Activated CD4-positive, alpha-beta T cell treated with anti-CD3 and anti-CD28 coated beads, Interleukin-2, amount 50 U/mL, for 16 hours (primary cell): ENCODE measurements at places on chromosomes 12 and 14.
A peak's percentile ranks its signal among the peaks of the same experiment; 100 is the strongest.

GRCh38 chr14:77040741-77041653 lies 12.5 kb upstream of the IRF2BPL start:
- DNase-seq, result no peak

DNA sequence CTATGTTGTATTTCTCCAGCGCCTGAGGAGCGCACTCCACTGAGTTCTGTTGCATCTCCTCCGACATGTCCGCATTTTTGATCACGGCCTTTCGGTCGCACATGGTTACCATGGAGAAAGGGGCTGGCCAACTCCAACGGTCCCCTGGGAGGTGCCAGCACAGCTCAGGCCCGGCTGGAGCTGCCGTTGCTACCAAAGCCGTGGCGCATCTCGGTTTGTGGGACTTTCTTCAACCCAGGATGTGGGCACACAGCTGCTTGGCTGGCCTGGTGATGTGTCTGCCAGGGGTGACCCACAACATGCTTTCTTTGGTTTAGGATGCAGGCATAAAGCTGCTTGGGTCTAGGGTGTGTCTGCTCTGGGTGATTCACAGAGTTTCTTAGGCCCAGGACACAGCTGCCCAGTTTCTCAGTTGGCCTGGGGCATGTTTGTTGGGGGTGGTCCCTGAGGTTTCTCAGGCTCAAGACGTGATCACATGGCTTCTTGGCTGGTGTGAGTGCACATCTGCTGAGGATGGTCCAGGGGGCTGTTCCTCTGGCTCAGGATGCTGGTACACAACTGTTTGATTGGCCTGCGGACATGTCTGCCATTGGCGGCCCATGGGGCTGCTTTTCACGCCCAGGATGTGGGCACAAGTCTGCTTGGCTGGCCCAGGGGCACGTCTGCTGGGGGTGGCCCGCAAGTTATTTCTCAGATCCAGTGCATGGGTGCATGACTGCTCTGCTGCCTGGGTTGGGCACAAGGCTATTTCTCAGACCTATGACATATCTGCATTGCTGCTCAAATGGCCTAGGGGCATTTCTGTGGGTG lies 25.9 kb upstream of the GTF2A1 start:
- DNase-seq, result peak; percentile 6

DNA sequence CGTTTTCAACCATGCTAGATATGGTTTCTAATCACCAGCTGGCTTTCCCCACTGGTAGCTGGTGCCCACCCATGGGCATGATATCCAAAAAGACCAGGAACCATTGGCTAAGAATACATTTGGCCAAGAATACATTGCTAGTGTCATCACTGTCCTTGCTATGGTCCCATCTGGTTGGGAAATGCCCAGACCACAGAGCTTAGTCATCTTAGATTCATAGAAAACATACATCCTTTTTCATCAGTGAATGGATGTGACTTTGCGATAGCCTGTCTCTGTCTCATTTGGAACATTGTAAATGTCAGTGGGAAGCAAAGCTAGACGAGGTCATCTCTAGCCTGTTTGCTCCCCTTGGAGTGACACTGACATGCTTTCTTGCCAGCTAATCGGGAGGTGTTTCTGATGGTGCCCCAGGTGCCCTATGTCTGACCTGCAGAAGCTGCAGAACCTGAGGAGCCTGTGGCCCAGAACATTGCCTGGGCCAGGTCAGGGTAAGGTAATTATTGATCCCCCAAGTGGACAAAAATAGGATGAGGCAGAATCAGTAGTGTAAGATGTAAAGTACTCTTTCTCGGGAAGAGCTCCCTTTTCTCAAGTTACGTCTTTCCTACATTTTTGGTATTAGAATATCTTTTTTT lies 194.8 kb downstream of the SLC41A2 start:
- DNase-seq, result peak; percentile 66

DNA sequence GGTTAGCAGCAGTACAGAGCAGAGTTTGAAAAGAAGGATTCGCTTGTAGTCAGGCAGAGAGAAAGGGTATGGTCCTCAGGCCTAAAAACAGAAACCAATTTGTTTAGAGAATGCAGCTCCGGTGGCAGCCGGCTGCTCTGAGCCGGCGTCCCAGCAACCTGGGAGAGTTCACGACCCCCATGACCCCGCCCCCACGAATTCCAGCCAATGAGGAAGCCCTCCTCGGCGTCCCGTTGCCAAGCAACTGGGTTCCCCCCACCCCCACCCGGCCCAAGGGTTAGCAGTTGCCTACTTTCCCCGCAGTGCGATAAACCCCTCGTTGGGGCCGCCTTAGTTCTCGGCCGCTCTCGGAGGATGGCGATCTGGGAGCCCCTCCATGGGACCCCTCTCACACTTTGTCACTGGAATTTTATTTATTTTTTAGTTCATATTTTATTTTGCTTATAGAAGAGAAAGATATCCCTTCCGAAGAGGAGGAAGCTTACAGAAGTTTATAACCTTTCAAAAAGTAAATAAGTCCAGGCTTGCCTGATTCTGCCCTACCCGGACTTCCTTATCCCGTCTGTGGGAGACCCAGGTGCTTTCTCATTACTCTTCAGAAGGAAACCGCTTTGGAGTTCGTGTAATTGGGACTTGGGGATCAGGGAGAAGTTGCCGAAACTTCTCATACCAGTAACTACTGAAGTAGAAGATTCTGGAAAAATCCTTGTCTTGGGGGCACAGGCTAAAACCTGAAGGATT lies at the start of gene CCDC60:
TSS of gene CCDC60 (plus strand) at position 300 of the 741 bp plus-strand sequence. CDS start 448 bp downstream, outside the sequence.
- DNase-seq, result no peak

- no peak for DNase-seq
These were observed 25.4 kb downstream of the FAM222A start for GRCh38 chr12:109738878-109739665.

DNA sequence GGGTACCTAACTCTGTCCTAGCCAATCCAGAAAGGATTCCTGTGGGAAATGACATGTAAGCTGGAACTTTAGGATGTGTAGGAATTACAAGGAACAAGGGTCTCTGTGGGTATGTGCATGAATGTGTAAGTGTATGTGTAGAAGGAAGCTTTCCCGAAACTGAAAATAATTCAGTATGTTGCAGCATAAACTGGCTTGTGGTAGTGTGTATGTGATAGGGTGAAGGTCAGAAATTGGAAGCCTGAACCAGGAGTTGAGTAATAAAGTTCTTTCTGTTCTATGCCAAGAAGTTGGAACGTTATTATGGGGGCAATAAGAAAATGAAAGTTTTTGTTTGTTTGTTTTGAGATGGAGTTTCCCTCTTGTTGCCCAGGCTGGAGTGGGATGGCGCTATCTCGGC lies 323.1 kb upstream of the KITLG start:
- no peak for DNase-seq

DNA sequence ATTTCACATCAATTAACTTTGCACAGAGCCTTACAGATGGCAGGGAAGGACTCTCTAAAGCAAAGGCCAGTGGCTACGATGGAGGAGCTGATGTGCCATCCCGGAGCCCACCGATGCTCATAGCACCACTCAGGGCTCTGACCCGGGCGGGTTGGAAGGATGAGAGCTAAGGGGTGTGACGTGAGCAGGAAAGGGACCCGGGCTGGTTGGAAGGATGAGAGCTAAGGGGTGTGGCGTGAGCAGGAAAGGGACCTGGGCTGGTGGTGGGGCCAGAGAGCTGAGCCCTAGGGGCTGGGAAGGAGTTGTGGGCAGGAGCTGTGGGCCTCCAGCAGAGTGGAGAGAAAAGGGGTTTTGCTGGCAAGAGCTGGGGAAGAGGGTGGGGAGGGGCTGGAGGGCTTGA lies 3.8 kb upstream of the FBRSL1 start:
- no peak for DNase-seq

- DNase-seq, result no peak
These were observed 24.5 kb downstream of the MOK start for GRCh38 chr14:102280376-102280962.

GRCh38 chr14:81144824-81145603 lies 75.7 kb downstream of the GTF2A1 start:
- DNase-seq, result no peak

DNA sequence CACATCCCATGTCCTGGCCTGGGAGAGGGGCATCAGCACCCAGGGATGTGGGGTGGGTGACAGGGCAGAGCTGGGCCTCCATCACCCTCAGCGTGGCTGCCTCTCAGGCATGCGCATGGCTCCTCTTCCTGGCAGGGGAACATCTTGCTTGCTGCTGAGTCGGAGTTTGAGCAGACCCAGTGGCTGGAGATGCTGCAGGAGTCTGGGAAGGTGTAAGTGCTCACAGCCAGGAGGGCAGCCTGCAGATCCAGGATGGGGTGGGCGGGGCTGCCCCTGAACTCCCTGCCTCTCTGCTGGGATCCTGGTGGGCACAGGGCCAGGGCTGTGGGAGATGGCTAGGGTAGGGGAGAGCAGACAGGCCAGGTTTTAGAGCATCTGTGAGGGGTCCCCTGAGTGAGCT lies 16.2 kb downstream of the PLEKHD1 start:
- no peak for DNase-seq

DNA sequence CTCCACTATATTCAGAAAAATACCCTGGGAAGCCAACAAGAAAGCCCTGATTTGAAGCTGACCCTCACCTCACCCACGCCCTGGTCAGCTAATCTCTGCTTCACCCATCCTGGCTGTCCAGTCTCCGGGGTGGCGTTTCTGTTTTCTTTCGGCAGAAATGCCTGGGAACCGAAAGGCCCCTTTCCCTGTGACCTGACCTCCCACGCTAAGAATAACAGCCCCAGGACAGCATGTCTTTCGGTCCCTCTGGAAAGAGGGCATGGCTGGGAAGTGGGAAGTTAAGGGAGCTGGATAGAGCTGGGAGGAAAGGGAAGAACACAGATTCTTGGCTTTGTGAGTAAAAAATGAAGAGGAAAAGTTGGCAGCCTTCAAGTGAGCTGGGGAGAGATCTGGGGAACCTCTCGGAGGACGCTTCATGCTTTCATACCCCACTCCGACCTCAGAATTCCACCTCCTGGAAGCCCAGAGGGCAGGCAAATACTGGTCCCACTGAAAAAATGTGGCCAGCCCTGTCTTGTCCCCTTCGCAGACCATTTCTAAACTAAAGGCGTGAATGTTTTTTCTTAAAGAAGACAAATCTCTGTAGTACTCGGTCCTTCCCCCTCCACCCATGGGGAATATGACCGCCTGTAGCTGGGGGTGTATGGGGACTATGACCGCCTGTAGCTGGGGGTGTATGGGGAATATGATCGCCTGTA lies 163.0 kb upstream of the FKBP4 start:
- DNase-seq, result no peak

GRCh38 chr12:14902465-14902864 lies 16.8 kb upstream of the MGP start:
- DNase-seq, result no peak

DNA sequence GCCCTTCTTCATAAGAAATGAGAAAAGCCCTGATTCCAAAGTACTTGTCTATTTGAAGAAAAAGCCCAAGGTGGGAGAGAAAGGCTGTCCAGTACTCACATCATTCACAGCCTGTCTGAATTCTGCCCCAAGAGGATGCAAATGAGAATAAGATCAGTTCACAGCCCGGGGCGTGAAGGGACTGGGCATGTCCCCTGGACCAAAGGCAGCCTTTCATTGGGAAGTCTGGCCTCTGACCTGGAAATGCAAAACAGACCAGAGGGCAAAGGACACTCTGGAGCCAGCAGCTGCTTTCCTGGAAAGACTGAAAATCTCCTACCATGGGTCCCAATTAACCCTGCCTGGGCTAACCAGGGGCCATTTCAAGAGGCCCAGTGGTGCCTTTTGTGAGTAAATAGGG lies 191.2 kb upstream of the PELI2 start:
- DNase-seq, result no peak

DNA sequence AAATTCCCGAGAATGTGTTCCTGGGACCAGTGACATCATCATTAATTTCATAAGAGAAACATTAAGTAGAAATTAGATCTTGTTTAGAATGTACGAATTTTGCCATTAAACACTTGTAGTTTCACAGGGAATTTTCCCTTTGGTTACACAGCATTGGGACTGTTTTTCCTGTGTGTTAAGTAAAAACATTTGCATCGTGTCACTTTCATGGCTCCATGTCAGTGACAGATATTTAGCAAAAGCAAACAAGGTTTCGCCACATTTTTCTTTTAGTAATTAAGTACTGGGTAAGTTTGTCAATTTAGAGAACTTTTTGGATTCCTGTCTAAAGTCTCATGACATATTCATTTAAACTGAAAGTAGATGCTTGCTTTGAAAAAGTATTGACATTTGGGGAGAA lies 45.5 kb upstream of the OVCH1 start:
- no peak for DNase-seq

DNA sequence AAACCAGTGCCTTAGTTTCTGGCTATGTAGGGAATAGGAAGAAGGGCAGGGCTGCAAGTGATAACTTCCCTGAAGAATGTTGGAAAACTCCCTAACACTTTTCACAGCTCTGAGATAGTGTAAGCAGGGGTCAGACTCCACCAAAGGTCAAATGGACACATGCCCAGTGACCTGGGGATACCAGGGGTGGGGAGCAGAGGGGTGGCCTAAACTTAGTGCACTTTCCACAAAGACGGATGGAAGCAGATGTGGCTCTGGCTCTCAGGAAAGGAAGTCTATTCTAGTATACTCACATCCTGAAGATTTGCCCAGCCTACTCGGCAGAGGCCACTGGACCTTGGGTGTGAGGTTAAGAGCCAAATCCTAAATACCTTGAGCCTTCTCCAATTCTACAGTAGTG lies 285.8 kb downstream of the NUAK1 start:
- no peak for DNase-seq

DNA sequence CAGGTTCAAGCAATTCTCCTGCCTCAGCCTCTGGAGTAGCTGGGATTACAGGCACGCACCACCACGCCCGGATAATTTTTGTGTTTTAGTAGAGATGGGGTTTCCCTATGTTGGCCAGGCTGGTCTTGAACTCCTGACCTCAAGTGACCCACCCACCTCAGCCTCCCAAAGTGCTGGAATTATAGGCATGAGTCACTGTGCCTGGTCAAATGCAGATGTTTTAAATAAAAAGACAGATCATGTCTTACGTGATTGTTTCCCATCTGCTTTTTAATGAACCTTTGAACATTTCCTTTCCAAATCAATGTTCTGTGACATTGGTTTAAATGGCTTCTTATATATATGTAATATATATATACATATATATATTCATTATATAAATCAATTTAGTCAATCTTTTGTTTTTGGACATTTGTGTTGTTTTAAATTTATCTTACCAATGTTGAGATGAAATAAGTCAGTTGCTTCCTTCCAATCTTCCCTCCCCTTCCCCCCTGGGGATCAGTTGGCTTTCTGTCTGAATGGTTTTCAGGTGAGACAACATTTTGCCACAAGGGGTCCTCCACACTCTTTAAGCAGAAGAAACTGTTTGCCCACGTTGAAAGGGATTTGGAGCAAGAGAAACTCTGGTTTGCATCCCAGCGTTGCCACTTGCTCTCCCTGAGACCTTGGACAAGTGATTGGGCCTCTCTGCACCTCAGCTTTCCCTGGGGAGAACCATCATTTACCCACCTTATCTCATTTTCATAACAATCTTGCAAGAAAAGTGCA lies 47.6 kb upstream of the RBM19 start:
- DNase-seq, result peak; percentile 2

- no peak for DNase-seq
These were observed 37.0 kb downstream of the CCDC91 start for GRCh38 chr12:28227251-28227650.

GRCh38 chr14:23434488-23435222 lies 805 bp downstream of the MYH7 start:
- DNase-seq, result no peak

GRCh38 chr14:45238988-45239387 lies 14.0 kb downstream of the MIS18BP1 start:
- DNase-seq, result no peak
